ENCODE measurements at places on chromosomes 3 and 15.

DNA sequence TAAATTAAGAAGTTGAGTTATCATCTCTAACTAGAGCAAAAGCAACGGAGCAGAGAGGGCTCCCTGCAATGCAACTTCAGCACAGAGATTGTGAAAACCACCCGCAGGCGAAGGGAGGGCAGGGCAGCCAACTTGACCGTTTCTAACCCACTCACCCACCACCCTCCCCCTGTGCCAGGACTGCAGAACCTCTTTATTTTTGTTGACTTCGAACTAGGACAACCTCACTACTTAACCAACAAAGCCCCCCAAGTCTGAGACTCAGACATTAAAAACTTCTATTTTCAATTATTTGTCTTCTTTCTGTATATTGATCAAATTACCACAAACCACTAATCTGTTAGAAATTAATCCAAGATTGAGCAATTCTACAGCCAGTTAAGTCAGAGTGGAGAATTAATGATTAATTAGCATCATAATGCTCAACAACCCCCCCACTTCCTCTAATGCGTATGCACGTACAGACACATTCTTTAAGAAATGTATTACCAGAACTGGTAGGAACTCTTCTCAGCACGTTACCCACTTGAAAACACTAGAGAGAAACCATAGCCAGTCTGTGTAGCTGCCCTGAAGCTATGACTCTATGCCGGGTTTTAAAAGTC lies 2.0 kb downstream of the MGLL start:
- DNase-seq = no peak

GRCh38 chr3:61460636-61461035 lies 100.7 kb upstream of the PTPRG start:
- DNase-seq = no peak

DNA sequence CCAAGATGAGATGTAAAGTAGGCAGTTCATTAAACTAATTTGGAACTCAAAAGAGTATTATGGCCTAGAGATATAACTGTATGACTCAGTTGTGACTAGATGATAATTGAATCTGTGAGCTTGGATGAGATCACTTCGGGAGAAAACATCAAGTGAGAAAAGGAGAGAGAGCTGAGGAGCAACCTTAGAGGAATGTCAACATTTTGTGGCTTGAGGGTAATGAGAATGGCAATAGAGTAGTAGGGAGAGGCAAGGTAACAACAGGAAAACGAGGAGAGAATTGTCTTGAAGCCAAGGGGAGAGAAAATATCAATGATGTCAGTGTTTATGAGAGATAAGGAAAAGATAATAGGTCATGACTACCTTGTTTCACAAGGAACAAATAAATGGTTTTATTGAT lies 580.2 kb downstream of the NLGN1 start:
- DNase-seq = no peak

DNA sequence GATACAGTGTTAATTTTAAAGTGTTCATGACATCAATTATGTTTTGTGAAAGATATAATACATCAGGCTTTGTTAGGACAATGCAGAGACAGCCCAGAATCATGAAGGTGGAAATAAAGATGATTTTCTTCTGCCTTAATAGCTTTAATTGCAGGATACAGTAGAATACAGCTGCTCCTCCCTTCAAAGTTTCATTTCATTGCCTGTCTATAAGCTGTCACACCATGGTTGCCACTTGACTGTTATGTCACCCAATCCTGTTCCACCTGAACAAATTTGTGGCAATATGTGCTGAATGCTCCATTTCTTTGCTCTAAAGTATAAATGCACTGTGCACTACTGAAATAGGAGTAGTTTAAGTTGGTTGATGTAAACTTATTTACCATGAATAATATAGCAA lies 537.8 kb upstream of the ROBO2 start:
- no peak for DNase-seq

GRCh38 chr3:105862217-105862616 lies 6.6 kb downstream of the CBLB start:
- DNase-seq = no peak

GRCh38 chr3:16606398-16606797 lies 1.2 kb upstream of the DAZL start:
- no peak for DNase-seq

DNA sequence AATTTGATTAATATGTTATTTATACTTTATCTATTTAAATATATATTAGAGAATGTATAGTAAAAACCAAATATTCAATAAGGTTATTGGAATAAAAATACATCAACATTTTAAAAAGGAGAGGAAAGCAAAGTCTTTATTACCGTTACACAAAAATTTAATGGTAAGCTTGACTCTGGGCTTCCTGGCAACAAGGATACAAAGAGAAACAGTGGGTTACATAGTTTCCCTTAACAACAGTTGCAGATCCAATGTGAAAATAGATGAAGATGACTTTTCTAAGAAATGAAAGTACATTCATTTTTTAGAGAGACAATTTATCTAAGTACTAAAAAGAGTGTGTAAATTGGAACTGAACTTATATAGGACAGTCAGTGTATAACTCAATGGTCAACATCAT lies 6.0 kb upstream of the PHLDB2 start:
- no peak for DNase-seq
